CD4-positive, alpha-beta memory T cell (primary cell): ENCODE measurements at places on chromosomes 6 and 20. TPM values are rescaled to one million over a fixed set of nuclear protein-coding genes. Genes with fewer than 3 reads are reported as not detected.

DNA sequence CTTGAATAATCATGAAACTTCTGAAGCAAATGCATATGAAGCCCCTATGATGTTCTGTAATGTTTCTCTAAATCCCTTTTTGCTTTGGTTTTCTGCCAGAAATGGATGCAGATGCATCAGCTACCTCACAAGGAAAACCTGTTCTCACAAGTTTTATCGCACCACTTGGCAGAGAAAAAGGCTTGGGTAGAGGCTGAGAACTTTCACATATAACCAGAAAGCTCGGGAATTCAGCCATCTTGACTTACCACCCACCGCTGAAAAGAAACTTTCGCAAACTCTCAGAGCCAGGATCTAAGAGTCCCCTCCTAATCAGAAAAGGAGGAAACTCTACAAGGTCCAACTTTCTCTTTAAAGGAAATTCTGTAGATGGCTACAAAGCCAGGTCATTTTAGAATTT, 36.2 kb upstream of the ADTRP start:
- no peaks in the 10 kb centered on the region for H3K36me3 ChIP-seq
- H3K4me3 ChIP-seq: no peak overlapping the region
- no peak overlapping the region for H3K27ac ChIP-seq
- DNase-seq: no peak
- H3K4me1 ChIP-seq: no peaks in the 10 kb centered on the region

GRCh38 chr6:142429195-142429594, 127.4 kb downstream of the ADGRG6 start:
- no peaks in the 10 kb centered on the region for H3K27me3 ChIP-seq
- no peak overlapping the region for H3K4me3 ChIP-seq
- no peak overlapping the region for H3K27ac ChIP-seq
- DNase-seq: no peak
- no peaks in the 10 kb centered on the region for H3K36me3 ChIP-seq

DNA sequence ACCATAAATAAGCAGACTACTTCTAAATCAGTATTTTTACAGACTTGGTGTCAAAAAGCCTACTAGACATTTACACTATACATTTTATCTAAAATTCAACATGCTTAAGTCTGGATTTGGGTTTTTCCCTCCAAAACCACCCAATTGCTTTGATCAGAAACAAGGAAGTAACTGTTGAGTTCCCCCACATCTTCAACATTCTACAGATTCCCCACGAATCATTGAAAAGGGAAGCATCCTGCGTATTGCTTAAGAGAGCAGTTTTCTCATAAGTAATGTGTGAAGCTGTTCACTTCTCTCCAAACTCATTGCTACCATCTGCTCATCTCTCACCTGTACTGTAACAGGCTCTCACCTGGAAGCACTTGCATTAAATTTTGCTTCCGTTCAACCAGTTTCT, 36.4 kb upstream of the RNF144B start:
- H3K4me3 ChIP-seq: no peak overlapping the region
- no peak for DNase-seq
- no peaks in the 10 kb centered on the region for H3K27me3 ChIP-seq
- no peaks in the 10 kb centered on the region for H3K36me3 ChIP-seq
- no peak overlapping the region for H3K27ac ChIP-seq

DNA sequence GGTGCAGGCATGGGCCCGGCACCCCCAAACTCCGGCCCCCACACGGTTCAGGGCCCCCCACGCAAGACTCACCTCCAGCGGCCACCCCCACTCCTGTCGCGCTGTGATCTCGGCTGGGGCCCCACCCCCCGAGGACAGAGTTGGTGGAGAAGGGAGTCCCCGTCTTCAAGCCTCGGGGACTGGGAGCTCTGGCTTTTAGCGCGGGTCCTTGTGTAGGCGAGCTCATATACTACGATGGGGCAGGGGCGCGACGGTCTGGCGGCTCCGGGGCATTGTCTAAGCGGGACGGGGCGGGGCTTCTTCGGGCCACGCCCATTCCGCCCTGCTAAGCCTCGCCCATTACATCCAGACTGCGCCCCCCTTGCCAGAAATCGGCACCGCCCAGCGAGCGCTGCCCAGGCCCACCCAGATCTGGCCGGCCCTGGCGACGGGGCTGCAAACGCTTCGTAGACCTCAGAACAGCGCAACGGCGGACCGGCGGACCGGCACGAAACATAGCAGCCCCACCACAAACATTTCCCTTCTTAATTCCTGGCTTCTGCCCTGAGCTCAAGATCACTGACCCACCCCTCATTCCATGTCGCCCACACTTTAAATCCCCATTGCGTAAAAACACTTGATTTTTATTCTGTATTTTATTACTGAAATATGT, 1.0 kb upstream of the DDAH2 start:
- peaks cover 68% of the 10 kb centered on the region for H3K4me1 ChIP-seq

- no peak overlapping the region for H3K4me3 ChIP-seq
- no peak overlapping the region for H3K27ac ChIP-seq
- H3K4me1 ChIP-seq: no peaks in the 10 kb centered on the region
- DNase-seq: no peak
- no peaks in the 10 kb centered on the region for H3K36me3 ChIP-seq
- no peaks in the 10 kb centered on the region for H3K27me3 ChIP-seq
These were observed 79.1 kb downstream of the SHLD1 start for GRCh38 chr20:5829241-5829809.

- no peak overlapping the region for H3K4me3 ChIP-seq
- no peaks in the 10 kb centered on the region for H3K36me3 ChIP-seq
- H3K4me1 ChIP-seq: no peaks in the 10 kb centered on the region
- H3K27ac ChIP-seq: no peak overlapping the region
- no peaks in the 10 kb centered on the region for H3K27me3 ChIP-seq
- no peak for DNase-seq
These were observed 48.7 kb upstream of the GATA5 start for GRCh38 chr20:62524505-62524911.

DNA sequence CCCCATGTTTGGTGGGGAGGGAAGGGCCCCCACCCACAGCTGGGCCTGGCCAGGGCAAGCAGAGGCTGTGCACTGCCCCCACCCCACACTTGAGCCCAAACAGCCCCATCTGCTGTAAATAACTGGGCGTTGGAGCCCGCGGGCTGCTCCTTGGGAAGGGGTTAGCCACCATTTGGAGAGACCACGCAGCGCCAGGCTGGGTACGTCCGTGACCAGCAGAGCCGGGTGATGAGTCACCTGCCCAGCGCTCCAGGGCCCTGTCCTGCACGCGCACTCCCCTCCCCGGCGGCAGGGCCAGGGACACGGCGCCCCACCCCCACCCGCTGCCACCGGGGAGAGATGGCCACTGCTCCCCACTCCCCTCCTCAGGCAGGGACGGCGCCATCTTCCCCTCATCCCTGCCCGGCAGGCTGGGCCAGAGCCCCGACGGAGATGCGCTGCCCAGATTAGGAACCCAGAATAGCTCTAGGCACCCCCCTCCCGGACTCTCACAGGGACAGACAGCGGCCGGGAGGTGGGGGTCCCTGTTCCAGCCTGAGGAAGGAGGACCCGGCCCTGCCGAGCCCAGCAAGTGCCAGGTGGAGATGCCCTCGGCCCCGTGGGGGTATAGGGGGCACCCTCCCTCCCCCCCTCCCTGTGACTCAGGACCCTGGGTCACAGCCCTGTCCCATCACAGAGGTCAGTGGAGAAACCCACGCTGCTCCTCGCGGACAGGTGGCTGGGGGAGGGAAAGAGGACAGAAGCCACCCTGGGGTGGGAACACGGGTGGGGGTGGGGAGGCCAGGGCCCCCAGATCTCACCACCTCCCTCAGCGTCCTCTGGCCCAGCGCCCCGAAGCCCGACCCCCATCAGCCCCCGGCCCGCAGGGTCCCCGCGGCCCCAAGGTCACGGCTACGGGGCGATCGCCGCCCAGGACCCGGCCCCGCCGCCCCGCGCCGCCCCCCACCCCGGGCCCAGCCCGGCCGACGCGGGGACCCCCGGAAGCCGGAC, 642 bp downstream of the EEF1A2 start:
- H3K36me3 ChIP-seq: no peaks in the 10 kb centered on the region
- no peak for DNase-seq
- H3K27ac ChIP-seq: no peak overlapping the region

DNA sequence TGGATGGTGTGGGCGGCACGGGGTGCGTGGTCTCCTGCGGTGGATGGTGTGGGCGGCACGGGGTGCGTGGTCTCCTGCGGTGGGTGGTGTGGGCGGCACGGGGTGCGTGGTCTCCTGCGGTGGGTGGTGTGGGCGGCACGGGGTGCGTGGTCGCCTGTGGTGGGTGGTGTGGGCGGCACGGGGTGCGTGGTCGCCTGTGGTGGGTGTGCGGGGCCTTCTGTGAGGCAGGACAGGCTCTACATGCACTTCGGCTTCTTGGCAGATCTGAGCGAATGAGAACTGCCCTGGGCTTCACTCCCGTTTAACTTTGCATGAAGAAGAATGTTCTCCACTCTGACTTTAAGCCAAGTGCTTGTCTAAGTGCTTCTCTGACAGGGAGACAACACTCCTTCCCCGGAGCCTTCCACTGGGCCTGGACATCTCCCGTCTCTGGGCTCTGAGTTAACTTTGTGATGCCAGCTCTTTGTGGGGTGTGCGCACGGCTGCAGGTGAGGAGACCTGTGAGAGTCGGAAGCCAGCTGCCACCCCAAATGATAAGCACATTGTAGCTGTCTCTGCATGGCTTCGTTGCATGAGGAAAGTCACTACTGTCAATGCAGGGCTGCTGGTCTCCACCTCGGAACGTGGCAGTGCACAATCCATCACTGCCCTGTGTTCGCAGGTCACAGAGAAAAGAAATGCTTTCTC, 244.8 kb downstream of the DLL1 start:
- H3K36me3 ChIP-seq: no peaks in the 10 kb centered on the region
- no peak overlapping the region for H3K27ac ChIP-seq
- no peaks in the 10 kb centered on the region for H3K4me1 ChIP-seq
- no peak for DNase-seq
- no peaks in the 10 kb centered on the region for H3K27me3 ChIP-seq

GRCh38 chr6:87990871-87991270, 56.8 kb upstream of the SPACA1 start:
- H3K27me3 ChIP-seq: no peaks in the 10 kb centered on the region
- DNase-seq: no peak
- no peaks in the 10 kb centered on the region for H3K36me3 ChIP-seq

DNA sequence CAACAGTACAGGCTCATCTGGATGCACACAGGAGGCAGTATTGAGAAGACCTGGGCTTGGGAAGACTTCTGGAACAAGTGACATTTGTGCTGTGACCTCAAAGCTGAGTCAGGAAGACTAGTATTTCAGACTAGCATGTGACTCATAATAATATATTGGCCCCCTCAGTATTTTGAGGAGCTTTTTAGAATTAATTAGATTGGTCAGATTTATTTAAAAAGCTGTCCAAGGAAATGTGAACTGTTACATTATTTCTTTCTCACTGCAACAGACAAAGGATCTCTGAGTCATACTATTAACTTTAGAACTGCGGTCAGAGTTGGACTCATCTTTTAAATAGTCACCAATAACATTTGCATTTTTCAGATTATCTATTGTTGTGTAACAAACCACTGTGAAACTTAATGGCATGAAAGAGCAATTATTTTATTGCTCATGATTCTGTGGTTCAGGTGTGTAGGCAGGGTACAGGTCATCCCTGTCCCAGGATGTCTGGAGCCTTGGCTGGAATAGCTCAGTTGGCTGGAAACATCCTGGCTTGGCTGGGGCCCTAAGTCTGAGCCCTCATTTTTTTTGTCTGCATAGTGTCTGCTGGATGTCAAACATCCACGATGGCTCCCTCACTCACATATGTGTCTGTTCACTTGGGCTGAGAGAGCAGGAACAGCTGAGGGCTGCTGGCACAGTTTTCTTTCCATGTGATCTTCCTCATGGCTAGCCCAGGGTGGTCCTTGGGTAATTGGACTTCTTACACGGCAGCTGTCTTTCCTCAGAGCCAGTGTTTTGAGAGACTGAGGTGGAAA, 46.9 kb downstream of the MAP3K4 start:
- peaks cover 4% of the 10 kb centered on the region for H3K36me3 ChIP-seq
- peaks cover 13% of the 10 kb centered on the region for H3K4me1 ChIP-seq
- H3K27ac ChIP-seq: no peak overlapping the region
- no peak for DNase-seq

GRCh38 chr6:134853111-134854055, 96.5 kb downstream of the ALDH8A1 start:
- no peak overlapping the region for H3K27ac ChIP-seq
- no peaks in the 10 kb centered on the region for H3K36me3 ChIP-seq
- no peaks in the 10 kb centered on the region for H3K27me3 ChIP-seq
- no peak overlapping the region for H3K4me3 ChIP-seq
- no peak for DNase-seq
- no peaks in the 10 kb centered on the region for H3K4me1 ChIP-seq

GRCh38 chr6:154329350-154330170, 27.0 kb downstream of the IPCEF1 start:
- no peaks in the 10 kb centered on the region for H3K27me3 ChIP-seq
- H3K4me3 ChIP-seq: no peak overlapping the region
- H3K4me1 ChIP-seq: no peaks in the 10 kb centered on the region
- no peaks in the 10 kb centered on the region for H3K36me3 ChIP-seq
- no peak overlapping the region for H3K27ac ChIP-seq

DNA sequence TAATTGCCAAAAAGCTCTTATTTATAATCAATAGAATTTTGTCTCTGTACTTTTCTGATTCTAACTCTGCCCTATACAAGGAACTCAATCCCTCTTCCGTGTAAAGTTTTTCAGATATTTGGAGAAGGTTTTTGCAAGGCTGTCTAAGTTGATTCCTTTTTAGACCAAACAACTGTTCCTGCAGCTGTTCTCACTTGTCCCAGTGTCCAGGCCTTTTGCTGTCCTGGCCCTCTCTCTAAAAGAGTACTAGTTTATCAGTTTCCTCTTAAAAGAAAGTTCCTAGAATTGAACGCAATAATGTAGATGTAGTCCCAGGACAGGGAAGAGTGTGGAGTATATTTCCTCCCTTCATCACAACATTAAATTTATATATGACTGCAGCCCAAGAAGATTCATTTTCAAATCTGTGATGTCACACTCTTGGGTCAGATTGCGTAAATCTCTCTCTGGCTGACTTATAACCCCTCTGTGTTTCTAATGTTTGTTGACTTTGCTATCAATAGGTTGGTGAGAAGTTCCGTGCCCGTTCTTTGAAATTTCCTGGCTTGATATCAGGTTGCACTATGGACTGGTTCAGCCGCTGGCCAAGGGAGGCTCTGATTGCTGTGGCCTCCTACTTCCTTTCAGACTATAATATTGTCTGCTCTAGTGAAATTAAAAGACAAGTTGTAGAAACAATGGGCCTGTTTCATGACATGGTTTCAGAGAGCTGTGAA, 139.4 kb upstream of the GLP1R start:
- no peaks in the 10 kb centered on the region for H3K27me3 ChIP-seq
- no peak for DNase-seq
- no peaks in the 10 kb centered on the region for H3K4me1 ChIP-seq
- H3K27ac ChIP-seq: no peak overlapping the region
- no peaks in the 10 kb centered on the region for H3K36me3 ChIP-seq

Gene CLVS2
- not detected for total RNA-seq

Gene TBX18
- not detected for total RNA-seq

Gene NOL7
- 69.1 TPM for total RNA-seq

Gene PHF1
- total RNA-seq: 220 TPM

Gene ATP5F1E
- total RNA-seq: 84.5 TPM

Gene NKAPL
- total RNA-seq: 0.33 TPM

Gene SEMG1
- not detected for total RNA-seq

Gene HLA-DQB1
- total RNA-seq: 6.3 TPM

Gene OLIG3
- not detected for total RNA-seq

Gene EPB41L2
- total RNA-seq: 18.4 TPM
